ENCODE measurements at places on chromosomes 2 and 18.

- H3K27me3 ChIP-seq = no peaks in the 10 kb centered on the region
- H3K4me3 ChIP-seq = peak overlapping the region; percentile 99
- peak overlapping the region; percentile 99 for H3K27ac ChIP-seq
- peaks cover 32% of the 10 kb centered on the region for H3K4me1 ChIP-seq
These were observed 1.2 kb downstream of the MAT2A start for GRCh38 chr2:85540133-85540648.

GRCh38 chr18:78090584-78090983 lies 840.9 kb downstream of the GALR1 start:
- no peaks in the 10 kb centered on the region for H3K27me3 ChIP-seq
- no peaks in the 10 kb centered on the region for H3K36me3 ChIP-seq
- DNase-seq = no peak
- no peak overlapping the region for H3K27ac ChIP-seq

DNA sequence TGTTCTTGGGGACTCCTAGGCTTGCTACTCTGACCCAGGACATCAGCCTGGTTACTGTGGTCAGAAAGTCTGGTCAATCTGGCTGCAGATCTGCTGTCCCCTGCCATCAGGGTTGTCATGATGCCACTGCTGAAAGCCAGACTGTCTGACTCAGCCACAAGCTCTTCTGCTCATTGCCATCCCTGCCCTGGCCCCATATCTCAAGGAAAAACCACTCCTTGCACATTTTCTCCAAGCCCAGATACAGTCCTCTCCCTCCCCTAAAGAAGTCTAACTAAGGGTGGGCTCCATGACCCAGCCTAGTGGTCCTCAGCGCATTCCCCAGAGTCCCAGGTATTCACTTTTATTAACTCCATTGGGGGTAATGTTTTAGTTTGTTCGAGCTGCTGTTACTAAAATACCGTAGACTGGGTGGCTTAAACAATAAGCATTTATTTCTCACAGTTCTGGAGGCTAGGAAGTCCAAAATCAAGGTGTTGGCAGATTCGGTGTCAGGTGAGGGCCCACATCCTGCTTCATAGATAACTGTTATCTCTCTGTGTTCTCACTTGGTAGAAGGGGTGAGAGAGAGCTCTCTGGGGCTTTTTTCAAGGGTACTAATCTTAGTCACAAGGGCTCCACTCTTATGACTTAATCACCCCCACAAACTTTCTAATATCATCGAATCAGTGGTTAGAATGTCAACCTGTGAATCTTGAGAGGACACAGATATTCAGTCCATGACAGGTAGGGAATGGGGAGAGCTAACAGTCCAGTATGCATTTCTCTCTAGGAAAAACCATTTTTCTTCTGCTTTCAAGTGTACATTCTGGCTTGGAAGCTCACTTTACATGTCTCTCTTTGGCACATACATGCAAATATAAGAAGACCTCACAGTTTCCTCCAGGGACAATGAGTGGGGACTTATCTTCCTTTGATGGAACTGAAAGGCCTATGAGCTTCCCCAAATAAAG lies 94.8 kb upstream of the CXCR4 start:
- no peak overlapping the region for H3K4me3 ChIP-seq
- H3K4me1 ChIP-seq = no peaks in the 10 kb centered on the region
- H3K27ac ChIP-seq = no peak overlapping the region
- H3K27me3 ChIP-seq = no peaks in the 10 kb centered on the region
- no peak for DNase-seq

DNA sequence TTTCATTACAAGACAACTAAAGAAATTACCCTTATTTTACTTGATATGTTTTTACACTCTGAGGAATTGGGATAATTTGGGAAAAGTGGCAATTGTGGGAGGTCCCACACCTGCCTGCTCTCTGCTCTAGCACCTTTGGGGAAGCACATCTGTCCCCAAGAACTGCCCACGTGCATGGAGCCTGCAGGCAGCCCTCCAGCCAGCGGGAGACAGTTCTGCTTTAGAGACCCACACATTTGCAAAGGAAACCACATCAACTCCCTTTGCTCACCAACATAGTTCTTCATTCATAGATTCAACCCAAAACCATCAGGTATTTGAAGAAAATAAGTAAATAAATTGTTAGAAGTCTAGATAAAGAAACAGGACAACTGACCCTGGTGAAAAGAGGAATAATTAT lies 239.9 kb upstream of the ID2 start:
- DNase-seq = no peak
- H3K4me1 ChIP-seq = no peaks in the 10 kb centered on the region
- H3K27me3 ChIP-seq = no peaks in the 10 kb centered on the region
- H3K4me3 ChIP-seq = no peak overlapping the region
- no peak overlapping the region for H3K27ac ChIP-seq
- H3K36me3 ChIP-seq = no peaks in the 10 kb centered on the region

- no peak overlapping the region for H3K27ac ChIP-seq
- DNase-seq = no peak
- H3K36me3 ChIP-seq = no peaks in the 10 kb centered on the region
- H3K27me3 ChIP-seq = no peaks in the 10 kb centered on the region
These were observed 82.5 kb upstream of the RBMS1 start for GRCh38 chr2:160576054-160576499.

GRCh38 chr2:178397002-178397605 lies 53.9 kb downstream of the PRKRA start:
- H3K36me3 ChIP-seq = no peaks in the 10 kb centered on the region
- no peaks in the 10 kb centered on the region for H3K27me3 ChIP-seq
- H3K4me1 ChIP-seq = no peaks in the 10 kb centered on the region
- no peak overlapping the region for H3K27ac ChIP-seq
- no peak overlapping the region for H3K4me3 ChIP-seq

- H3K4me1 ChIP-seq = peaks cover 4% of the 10 kb centered on the region
- no peak overlapping the region for H3K4me3 ChIP-seq
- H3K27me3 ChIP-seq = no peaks in the 10 kb centered on the region
- no peaks in the 10 kb centered on the region for H3K36me3 ChIP-seq
These were observed 212.9 kb downstream of the CYP26B1 start for GRCh38 chr2:71934595-71935261.

DNA sequence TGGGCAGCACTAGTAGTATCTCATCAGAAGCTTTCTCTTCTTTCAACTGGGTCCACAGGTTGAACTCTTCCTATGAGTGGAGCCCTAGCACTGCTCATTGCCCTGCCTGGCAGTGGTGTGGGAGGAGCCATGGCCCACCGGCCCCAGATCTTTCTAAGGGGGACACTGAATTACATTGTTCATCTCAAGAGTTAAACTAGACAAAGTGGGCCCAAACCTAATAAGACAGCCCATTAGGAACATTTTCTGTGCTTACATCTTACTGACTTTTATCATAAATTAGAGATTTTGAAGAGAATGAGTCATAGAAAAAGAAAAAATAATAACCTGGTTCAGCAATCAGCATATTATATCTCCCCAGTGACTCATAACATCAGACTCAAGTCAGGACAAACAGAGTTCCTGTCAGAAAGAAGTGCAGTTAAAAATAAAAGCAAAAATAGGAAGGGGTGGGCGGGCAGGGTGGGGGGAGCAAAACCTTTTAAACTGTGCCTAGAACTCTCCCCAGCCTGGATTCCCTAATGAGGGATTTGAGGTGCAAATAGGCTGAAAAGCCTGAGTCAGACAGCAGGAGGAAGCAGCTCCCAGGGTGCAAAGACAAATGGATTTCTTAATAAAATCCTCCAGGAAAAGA lies 161.6 kb upstream of the TRIB2 start:
- no peaks in the 10 kb centered on the region for H3K27me3 ChIP-seq
- no peaks in the 10 kb centered on the region for H3K36me3 ChIP-seq
- no peak overlapping the region for H3K4me3 ChIP-seq
- H3K4me1 ChIP-seq = peaks cover 25% of the 10 kb centered on the region

- H3K36me3 ChIP-seq = no peaks in the 10 kb centered on the region
- no peak overlapping the region for H3K27ac ChIP-seq
- no peak overlapping the region for H3K4me3 ChIP-seq
- no peak for DNase-seq
- H3K27me3 ChIP-seq = no peaks in the 10 kb centered on the region
- no peaks in the 10 kb centered on the region for H3K4me1 ChIP-seq
These were observed 110.6 kb downstream of the PRELID3A start for GRCh38 chr18:12518326-12518725.

- no peak overlapping the region for H3K4me3 ChIP-seq
- H3K27ac ChIP-seq = peak overlapping the region; percentile 69
- DNase-seq = no peak
- H3K4me1 ChIP-seq = peaks cover 44% of the 10 kb centered on the region
- no peaks in the 10 kb centered on the region for H3K27me3 ChIP-seq
These were observed 38.3 kb upstream of the RAPGEF4 start for GRCh38 chr2:172697296-172697695.

- no peak overlapping the region for H3K27ac ChIP-seq
- no peaks in the 10 kb centered on the region for H3K4me1 ChIP-seq
- DNase-seq = peak; percentile 65
- peaks cover 23% of the 10 kb centered on the region for H3K27me3 ChIP-seq
- H3K4me3 ChIP-seq = peak overlapping the region; percentile 70
These were observed 10.3 kb upstream of the CXXC1 start for GRCh38 chr18:50297621-50298442.

DNA sequence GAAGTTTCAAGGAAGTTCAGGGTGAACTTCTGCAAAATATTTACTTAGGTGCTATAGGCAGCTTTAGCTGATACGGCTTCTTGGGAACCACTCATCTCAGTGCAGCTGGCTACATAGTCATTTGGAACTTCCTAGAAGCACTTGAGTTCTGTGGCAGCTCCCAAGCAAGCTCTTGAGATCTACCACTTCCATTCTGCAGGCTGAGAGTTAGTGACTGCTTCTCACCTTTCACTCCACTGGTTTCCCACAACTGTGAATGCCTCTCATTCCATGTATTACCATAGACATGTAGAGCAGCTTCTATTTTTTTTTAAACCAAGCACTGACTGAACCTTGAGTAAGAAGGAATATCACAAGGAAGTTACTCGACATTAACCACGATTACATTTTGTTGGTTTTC lies 994.1 kb upstream of the ACVR2A start:
- no peaks in the 10 kb centered on the region for H3K36me3 ChIP-seq
- no peaks in the 10 kb centered on the region for H3K27me3 ChIP-seq
- DNase-seq = peak; percentile 91
- no peak overlapping the region for H3K4me3 ChIP-seq

- H3K4me1 ChIP-seq = no peaks in the 10 kb centered on the region
- peak; percentile 3 for DNase-seq
- no peak overlapping the region for H3K4me3 ChIP-seq
- H3K27ac ChIP-seq = no peak overlapping the region
- no peaks in the 10 kb centered on the region for H3K36me3 ChIP-seq
These were observed 13.3 kb downstream of the ZSWIM2 start for GRCh38 chr2:186835628-186836027.

GRCh38 chr2:212975333-212975732 lies 176.1 kb downstream of the IKZF2 start:
- H3K27me3 ChIP-seq = no peaks in the 10 kb centered on the region
- peaks cover 11% of the 10 kb centered on the region for H3K4me1 ChIP-seq
- H3K4me3 ChIP-seq = no peak overlapping the region
- no peaks in the 10 kb centered on the region for H3K36me3 ChIP-seq
- DNase-seq = no peak

DNA sequence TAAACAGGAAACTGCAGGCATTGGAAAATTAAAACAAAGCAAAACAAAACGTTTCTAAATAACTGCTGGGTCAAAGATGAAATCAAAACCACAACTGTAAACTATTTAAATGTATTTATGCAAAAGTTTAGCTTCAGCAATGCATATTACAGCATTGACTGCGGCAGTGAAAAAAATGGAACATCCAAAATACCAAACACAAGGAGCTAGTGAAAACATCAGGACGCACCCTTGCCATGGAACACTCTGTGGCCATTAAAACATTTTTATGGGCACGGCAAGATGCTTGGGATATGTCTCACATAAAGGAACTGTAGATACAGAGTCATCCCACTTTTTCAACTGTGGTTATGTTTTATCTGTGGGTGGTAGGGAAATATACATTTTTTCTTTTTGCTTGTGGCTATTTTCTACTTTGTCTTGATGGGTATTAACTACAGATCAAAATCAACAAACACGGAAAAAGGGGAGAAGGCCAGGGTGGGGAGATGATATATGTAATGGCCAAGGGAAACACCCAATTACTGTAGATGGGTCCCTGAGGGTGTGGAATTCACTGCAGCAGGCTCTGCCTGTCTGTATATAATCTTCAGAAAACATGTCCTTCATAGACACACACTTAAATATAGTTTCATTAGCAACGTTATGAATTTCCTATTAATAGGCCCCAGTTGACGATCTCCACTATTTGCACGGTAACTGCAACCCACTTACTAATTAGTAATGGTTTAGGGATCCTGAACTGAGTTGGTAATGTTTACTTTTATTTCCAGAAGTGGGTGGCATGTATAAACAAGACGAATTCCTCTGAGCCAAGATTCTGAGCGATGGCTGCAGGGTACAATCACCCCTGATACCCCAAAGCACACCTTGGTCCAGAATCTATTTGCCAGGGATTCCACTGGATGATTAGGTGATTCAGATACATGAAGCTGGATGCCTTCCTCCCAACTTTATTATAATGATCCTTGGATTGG lies 110.5 kb downstream of the ACKR3 start:
- H3K27me3 ChIP-seq = no peaks in the 10 kb centered on the region
- no peaks in the 10 kb centered on the region for H3K36me3 ChIP-seq
- no peak overlapping the region for H3K27ac ChIP-seq
- H3K4me1 ChIP-seq = peaks cover 9% of the 10 kb centered on the region
- DNase-seq = peak; percentile 60

DNA sequence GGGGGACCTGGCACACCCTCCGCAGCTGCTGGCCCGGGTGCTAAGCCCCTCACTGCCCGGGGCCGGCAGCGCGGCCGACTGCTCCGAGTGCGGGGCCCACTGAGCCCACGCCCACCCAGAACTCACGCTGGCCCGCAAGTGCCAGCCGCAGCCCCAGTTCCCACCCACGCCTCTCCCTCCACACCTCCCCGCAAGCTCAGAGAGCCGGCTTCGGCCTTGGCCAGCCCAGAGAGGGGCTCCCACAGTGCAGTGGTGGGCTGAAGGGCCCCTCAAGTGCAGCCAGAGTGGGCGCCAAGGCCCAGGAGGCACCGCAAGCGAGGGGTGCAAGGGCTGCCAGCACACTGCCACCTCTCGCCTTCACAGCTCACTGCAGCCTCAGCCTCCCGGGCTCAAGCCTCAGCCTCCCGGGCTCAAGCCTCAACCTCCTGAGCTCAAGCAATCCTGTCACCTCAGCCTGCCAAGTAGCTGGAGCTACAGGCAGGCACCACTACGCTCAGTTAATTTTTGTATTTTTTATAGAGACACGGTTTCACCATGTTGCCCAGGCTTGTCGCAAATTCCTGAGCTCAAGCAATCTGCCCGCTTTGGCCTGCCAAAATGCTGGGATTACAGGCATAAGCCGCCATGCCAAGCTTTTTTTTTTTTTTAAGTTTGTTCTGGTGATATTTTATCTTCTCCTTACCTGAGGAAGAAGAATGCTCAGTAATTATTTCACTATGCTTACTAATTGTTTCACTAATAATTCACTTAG lies 71.7 kb upstream of the CDCA7 start:
- no peak overlapping the region for H3K27ac ChIP-seq
- H3K4me3 ChIP-seq = no peak overlapping the region
- no peak for DNase-seq
- H3K4me1 ChIP-seq = no peaks in the 10 kb centered on the region
- H3K36me3 ChIP-seq = no peaks in the 10 kb centered on the region

DNA sequence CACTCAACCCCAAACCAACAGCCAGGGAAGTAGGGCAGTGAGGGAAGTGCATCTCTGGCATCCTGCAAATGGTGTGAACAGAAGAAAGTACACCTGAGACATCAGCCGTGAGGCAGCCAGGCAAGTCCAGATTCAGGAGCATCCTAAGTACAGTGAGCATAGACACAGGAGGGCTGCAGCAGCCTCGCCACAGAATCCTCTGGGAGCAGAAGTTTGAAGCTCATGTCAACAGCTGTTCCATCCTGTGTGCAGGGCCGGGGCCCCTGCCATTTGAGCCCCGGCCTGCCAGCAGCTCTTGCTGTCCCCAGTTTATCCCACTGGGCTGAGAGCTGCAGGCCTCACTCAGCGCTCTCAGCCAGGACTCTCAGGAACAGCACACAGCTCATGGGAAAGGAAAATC lies 14.5 kb downstream of the LOXHD1 start:
- no peak overlapping the region for H3K4me3 ChIP-seq
- H3K27ac ChIP-seq = no peak overlapping the region
- no peaks in the 10 kb centered on the region for H3K36me3 ChIP-seq
- H3K4me1 ChIP-seq = no peaks in the 10 kb centered on the region
- H3K27me3 ChIP-seq = peaks cover 6% of the 10 kb centered on the region
